SHP77 (cell line): ENCODE measurements at places on chromosomes 5 and 9.
A peak's percentile ranks its signal among the peaks of the same experiment; 100 is the strongest.

DNA sequence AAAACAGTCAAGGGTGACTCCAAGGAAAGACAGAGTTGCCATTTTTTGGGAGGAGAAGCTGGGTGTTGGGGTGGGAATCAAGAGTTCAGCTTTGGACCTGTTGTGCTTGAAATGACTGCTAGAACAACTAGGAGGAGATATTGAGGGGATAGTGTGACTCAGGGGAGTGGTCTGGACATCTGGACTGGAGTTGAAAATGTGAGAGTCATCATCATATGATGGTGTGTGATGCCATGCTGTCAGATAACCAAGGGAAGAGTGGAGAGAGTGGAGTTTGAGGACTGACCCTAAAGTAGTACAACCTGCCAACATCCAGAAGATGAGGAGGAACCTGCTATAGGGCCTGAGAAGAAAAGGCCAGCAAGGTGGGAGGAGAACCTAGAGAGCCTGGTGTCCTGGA is 199.7 kb downstream of the ARHGEF28 start:
- DNase-seq: no peak

- no peak for DNase-seq
Measured at GRCh38 chr5:58060996-58061395, 398.9 kb downstream of the PLK2 start.

DNA sequence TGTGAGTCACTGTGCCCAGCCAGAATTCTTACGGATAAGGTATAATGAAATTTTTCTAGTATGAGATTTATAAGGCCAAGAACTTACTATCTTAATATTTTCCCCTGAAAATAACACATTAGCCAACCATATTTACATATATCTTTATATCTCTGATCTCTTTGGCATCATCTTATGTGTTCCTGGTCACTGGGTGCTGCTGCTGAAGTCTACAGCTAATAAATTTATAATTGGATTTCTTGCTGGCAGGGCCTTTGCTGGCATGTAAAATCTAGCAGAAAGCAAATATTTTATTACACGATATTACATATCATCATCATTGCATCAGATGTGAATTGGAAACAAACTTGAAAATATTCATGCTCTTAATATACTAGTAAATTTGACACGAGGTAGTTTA is 590.7 kb downstream of the ANXA1 start:
- no peak for DNase-seq

- no peak for DNase-seq
Measured at GRCh38 chr5:3331819-3332218, 263.8 kb upstream of the IRX1 start.

- no peak for DNase-seq
Measured at GRCh38 chr9:121185178-121185745, 16.4 kb downstream of the RAB14 start.

- no peak for DNase-seq
Measured at GRCh38 chr5:168929656-168930055, 350.5 kb upstream of the PANK3 start.

DNA sequence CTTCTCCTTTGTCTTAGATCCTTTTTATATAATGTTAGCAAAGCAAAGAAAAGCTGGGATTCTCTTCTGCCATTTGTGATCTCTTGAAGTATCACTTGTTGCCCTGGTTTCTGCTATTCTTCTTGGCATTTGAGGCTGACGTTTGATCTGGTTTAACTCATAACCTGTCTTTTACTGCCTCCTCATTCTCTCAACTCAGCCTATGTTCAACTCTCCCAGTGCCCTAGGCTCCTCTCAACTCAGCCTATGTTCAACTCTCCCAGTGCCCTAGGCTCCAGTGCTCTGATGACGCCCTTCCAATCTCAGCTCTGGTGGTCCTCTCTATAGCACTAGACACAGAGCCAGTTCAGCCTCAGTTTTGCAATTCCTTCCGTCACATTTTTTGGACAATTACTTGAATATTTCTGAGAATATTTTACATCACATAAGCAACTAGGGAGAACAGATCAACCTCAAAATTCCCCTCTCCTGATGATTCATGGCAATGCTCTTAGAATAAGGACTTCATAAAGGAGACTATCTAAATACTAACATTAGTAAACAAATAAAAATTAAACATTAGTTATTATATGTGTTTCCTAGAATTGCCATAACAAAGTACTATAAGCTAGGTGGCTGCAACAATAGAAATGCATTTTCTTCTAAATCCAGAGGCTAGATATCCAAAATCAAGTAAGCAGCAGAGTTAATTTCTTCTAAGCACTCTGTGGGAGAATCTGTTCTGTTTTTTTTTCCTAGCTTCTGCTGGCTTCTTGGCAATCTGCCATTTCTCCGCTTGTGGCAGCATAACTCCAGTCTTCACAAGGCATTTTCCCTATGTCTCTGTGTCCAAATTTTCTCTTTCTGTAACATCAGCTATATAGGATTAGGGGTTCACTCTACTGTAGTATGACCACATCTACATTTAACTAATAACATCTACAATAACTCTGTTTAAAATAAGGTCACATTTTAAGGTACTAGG is 662.1 kb upstream of the FTMT start:
- peak; percentile 31 for DNase-seq

DNA sequence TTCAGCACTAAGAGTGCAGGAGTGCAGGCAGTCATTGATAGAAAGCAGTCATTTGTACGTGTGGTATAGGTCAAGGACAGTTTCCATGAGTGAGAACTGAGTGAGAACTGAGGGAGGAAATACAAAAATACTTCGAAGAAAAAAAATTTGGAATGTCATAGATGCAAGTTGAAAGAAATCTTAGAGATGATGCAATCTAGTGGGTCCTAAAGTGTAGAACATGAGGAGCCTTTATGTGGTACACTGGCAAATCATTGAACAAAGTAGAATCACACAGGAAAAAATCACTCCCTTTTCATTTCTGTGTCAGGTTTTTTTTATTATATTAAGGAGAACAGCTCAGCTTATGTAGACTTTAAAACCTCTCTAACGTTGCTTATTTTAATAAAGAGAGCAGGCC is 26.4 kb upstream of the SLC1A1 start:
- DNase-seq: no peak

DNA sequence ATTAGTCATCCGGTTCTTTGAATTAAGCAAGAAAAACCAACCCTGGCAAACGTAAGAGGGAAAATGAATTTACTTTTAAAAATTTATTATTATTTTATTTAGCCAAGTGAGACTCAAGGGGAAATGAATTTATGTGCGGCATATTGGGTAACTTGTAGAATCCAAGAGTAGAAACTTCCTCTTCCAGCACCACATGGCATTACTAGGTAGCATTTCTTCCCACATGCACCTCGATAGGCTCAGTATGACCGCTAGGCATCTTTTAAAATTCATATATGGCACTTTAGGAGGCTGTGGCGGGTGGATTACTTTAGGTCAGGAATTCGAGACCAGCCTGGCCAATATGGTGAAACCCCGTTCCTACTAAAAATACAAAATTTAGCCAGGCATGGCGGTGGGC is 17.6 kb upstream of the MYO10 start:
- DNase-seq: no peak

GRCh38 chr9:137296670-137297664 is 5.1 kb downstream of the NRARP start:
- DNase-seq: peak; percentile 40

DNA sequence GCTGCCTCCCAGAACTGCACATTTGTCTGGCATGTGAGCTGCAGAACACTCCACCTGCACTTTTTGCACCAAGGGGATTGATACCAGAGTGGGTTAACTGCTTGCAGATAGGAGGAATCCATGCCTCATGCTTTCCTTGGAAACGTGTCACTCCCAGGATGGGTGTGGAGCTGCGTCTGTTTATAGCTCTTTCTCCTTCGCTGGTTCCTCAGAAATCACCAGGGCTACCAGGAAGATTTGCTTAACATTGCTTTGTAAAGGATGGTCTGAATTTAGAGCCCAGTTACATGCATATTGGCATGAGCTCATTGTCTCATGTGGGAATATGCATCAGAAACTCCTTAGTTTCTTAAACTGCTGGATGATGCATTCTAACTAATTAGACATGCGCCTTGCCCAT is 234.6 kb downstream of the GADD45G start:
- no peak for DNase-seq

DNA sequence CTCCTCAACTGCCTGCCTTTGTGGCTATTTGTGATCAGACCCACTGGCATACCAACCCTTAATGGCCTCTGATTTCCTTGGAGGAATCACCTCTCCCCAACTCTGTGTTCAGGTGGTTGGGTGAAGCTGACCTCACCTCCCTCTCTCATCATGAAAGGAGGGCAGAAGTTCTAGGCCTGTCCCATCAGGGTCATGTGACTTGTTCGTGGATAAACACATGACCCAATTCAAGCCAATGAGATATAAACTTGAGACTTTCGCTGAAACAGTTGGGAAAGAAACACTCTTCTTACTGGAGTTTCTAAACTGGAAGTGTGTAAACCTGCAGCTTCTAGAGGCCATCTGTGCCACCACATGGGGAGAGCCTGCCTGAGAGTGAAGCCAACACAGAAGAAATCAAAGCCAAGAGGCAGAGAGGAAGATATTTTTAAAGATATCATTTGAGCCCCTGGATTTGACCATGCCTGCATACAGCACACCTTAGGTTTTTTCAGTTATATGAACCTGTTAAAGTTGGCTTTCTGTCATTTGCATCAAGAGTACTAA is 5.8 kb downstream of the GABBR2 start:
- no peak for DNase-seq

GRCh38 chr5:150777685-150778084 is 872 bp upstream of the SMIM3 start:
- DNase-seq: no peak

DNA sequence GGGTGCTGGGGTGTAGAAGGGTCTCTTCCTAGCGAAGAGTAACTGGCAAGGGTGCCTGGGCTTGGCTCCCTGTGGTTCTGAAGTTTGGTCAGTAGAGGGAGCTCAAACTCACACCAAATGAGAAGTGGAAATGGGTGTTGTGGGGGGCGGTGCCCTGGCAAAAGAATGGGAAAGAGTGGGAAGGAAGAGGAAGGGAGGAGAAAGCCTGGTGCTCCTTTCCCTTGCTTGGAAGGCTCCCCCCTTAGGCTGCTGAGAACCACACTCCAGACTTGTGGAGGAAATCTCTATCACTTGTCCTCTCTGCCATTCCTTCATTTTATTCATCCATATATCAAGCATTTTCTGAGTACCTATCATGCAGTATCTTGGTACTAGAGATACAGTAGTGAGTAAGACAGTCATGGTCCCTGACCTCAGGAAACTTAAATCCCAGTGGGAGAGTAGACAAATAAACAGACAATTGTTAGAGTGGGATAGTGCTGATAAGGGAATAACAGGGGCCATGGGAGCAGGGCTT is 13.0 kb downstream of the SLC4A9 start:
- DNase-seq: peak; percentile 89

GRCh38 chr9:114086607-114087006 is 8.5 kb upstream of the AMBP start:
- DNase-seq: no peak

GRCh38 chr5:172749076-172749475 is 21.9 kb downstream of the DUSP1 start:
- DNase-seq: no peak

- DNase-seq: no peak
Measured at GRCh38 chr9:107740088-107740980, 250.8 kb upstream of the KLF4 start.

GRCh38 chr5:3509290-3509689 is 86.3 kb upstream of the IRX1 start:
- no peak for DNase-seq

DNA sequence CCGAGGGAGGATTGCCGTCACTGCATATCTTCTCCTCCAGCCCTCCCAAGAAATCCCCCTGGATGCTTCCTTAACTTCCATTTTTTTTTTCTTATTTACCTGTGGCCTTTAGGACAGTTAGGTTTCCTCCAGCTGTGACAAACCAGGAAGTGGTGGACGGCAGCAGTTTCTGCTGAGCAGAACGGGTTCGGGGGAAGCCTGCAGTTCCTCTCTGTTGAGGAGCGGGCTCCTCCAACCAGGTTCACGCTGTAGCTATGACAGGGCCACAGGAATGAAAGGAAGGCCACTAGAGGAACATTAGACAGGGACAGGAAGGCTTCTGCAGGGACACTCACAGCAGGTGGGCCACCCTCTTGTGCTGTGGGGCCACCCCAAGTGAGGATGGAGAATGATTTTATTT is 76.7 kb upstream of the SYK start:
- no peak for DNase-seq

DNA sequence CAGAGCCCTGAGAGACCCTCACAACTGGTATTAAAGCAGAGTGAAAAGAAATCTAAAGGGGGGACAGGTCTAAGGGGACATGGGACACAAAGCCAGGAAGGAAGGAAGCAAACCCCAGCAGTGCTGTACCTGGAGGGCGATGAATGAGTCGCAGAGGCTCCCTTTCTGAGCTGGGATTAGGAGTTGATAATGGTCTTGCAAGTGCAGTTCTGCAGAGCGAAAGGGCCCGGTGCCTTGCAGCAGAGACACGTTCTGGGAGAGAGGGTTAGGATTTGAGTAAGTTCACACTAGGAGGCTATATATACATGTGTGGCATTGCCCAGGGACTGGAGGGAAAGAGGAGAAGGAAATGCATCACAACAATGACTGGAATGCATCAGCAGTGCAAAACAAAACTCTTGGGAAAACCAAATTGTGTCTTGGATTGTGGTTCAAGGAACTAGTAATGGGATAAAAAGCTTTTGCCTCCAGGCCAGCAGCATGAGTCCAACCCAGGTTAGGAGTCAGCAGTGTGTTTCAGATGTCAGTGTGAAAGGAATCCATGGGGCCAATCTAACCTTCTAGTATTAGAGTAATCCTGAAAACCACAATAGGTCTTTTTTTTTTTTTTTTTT is 38.8 kb upstream of the LIFR start:
- DNase-seq: no peak

GRCh38 chr9:78296201-78296892 is 578 bp upstream of the PSAT1 start:
- peak; percentile 18 for DNase-seq

DNA sequence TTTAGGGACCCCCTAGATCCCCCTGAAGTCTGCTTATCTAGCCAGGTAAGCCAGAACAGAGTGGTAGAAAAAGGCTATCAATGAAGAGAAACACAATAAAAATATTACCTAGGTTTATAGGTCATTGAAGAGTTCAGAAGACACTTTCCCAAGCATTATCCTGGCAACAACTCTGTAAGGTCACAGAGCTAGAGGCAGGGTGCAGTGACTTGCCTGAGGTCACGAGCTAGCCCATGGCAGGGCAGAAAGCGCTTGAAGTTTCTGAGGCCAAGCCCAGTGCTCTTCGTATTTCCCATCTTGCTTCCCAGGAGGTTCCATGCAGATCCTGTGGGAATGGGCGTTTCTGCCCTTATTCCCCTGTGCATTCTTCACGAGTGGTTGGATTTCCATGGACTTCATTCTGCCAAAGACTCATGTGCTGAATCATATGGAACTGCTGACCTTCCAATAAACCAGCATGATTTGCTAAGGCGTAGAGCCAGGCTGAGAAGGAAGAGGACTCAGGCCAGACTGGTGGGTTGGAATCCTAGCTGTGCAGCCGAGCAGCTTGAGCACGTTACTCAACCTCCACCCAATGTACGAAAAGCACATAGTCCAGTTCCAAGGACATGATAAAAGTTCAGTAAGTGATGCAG is 22.1 kb downstream of the TRMO start:
- DNase-seq: no peak

DNA sequence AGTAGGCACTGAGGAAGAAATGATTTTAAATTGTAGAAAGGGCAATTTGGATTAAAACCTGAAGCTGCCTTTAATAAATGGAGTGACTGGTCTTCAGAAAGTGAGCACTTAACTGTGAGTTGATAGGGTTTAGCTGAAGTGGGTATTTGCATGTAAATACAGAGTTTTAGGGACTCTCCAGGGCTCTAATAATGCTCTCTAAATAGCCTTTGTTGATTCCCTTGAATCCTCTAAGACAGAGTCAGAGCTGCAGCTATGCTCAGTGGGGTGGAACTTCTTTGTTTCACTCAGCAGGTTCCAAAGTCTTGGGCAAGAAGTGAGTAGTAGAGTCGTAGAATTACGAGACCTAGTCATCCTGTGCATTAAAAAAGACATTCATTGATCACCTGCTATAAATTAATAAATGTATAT is 21.4 kb downstream of the GLRA1 start:
- no peak for DNase-seq
